ENCODE measurements at places on chromosomes 11 and 22.

DNA sequence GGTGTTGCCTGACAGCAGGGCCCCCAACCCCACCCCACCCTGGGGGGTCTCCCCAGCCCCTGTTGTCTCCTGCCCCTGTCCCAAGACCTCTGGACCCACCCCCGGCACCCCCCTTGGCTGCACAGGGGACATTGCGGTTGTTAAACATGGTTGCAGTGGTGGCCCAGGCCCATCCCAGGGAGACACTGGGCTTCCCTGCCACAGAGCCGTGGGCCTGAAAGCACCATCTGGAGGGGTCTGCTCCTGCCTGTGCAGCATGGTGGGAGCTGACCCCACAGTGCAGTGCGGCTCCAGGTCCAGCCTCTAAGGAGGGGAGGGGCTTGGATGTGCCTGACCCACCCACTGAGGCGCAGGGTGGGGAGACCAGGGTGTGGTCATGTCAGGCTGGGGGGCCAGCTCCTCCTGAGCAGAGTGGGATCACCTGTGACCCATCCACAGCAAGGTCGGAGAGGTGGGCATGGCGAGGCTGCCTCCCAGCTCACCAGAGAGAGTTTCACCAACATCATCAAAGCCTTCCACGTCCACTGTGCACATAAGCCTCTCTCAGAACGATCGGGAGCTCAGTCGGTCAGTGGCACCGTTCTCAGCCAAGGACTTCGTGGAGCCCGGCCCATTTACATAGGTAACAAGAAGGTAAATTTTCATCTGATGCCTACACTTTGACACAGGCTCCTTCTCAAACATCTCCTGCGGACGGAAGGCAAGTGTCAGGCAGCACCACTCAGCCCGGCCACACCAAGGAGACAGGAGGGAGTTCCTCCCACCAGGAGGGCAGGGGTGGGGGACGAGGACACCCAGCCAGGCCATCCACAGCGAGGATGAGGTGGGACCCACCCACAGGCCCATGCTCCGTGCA, 201.1 kb downstream of the BRD1 start:
- DNase-seq, result no peak

DNA sequence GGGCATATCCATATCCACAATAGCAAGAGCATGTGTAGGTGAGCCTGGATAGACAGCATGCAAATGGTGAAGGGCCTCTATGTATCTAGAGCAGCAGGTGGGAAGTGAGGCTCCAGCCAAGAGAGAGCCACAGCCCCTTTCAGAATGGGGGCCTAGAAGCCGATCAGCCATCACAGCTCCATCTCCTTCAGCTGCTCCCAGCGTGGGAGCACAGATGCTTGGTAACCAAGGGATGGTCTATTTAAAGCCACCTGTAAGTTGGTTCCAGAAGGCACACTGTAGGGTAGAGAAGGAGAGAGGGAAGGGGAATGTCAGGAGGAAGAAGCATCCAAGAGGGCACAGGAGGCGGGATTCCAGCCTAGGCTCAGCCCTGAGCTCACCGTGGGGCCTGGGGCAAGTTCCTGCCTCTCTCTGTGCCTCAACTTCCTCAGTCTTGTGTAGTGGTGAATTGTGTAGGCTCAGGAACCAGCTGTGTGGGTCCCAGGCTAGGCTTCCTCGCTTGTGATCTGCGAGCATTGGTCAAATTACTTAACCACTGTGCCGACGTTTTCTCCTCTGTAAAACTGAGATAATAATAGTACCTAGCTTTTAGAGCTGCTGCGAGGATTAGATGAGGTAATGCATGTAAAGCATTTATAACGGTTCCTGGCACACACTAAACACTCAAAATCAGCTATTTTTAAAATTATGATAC, 122.9 kb upstream of the NAV2 start:
- no peak for DNase-seq

DNA sequence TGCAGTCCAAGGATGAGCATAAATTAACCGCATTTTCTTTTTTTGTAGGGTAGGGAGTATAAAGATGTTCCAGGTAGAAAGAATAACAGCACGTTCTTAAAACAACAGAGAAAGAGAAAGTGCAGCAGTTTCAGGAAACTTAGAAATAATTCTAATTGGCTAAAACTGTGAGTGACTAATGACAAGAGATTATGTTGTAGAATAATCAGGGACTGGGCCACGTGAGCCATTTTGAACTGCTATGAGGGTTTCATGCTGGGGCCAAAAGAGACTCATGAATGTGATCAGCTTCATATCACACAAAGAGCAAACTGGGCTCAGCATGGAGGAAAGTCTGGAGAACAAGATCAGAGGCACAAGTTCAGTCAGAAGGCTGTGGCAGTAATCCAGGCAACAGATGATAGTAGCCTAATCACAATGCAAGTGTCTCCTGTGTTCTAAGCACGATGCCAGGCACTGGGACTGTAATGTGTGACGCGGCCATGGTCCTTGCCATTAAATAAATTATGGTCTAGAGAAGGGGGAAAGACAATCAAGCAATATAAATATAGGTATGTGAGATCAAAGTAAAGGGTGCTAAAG, 17.9 kb downstream of the CWF19L2 start:
- DNase-seq, result no peak

GRCh38 chr22:35258191-35258988, 1.1 kb downstream of the HMGXB4 start:
- DNase-seq, result no peak

GRCh38 chr22:49703505-49703904, 124.2 kb downstream of the BRD1 start:
- no peak for DNase-seq

- DNase-seq, result no peak
Measured at GRCh38 chr22:50151571-50152537, 18.7 kb upstream of the PANX2 start.

DNA sequence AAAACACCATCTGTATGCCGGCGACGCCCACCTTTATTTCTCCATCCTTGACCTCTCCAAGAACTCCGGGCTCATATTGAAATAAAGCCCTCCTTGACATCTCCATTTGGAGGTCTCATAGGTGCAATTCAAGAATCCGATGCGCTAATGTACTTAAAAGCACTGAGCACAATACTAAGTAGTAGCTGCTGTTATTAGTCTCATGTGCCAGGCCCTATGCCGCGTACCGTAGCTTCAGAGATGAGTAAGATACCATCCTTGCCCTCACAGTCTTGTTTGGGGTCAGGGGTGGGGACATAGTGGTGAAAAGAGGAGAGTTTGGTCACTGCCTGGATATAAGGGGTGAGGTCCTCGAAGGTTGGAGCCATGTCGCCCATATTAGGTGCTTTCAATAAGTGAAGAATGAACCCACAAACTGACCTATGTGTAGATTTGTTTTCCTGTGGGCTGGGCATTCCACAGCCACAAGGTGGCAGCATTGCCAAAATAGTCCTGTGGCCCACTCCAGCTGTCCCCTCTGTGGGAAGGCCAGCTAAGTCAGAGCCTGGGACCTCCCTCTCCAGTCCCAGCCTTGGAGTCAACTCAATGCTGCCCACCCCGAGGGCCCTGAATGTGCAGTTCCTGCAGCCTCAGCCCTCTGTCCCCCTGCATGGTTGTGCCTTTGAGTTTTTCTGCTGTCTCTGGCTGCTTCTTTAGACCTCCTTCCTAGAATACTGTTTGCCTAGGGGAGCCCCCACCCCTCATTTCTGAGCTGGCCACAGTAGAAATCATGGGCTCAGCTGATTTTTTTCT, 6.5 kb downstream of the DCPS start:
- DNase-seq, result peak; percentile 49

GRCh38 chr11:59417023-59417422, 9.2 kb downstream of the OR5A2 start:
- no peak for DNase-seq

GRCh38 chr11:112942966-112943643, 18.1 kb upstream of the NCAM1 start:
- no peak for DNase-seq

DNA sequence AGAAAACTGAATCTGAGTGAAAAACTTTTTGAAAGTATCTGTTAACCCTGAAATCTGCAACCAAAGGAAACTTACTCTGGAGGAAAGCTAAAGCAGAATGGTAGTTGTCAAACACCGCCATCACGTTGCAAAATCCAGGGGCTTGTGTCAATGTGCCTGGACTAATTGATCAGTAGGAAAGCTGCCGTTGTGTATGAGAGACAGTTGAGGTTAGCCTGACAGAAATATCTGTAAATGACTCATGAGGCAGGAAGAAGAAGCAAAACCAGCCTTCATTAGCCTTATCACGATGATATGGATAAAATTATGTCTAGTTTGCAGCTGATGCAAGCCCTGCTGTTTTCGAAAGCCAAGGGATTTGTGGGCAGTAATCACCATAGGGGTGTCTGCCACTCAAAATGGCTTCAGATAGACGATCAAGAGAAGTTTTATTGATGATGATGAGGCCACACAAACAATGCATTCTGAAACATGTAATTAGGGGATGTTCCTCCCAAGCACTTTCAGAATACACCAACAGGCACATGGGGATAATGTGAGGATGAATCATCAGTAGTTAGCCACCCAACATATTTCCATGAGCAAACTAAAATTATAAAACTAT, 8.9 kb downstream of the SCGB1A1 start:
- no peak for DNase-seq

GRCh38 chr11:121123496-121124069, 22.5 kb downstream of the TECTA start:
- DNase-seq, result no peak

DNA sequence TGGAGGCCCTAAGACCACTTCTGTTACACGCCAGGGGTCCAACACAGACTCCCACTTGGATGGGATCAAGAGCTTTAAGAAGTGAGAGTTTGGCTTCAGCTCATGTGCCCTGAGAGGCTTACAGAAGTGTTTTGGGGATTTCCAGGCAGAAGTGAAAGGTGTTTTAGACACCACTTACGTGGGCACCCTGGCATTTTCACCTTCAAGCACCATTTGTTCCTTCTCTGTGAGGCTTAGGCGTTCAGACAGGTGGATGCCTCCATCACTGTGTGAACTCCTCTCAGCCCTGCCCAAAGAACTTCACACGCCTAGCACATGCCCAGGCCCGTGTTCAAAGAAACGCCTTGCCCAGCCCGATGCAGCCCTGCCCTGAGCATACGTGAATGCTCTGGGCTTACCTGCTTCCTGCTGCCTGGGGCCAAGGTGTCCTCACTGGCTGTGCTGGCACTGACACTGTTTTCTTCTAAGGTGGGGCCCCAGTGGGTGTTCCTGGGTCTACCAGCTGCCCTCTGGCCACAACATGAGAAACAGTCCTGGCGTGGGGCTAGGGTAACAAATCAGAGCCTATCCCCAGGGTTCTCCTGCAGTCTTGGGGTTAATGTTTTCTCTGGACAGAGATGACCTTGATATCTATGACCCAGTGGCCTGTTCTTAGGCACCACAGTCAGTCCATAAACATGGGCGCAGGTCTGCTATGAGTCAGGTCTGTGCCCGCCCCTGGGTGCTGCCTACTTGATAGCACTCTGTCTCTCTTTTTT, 34.0 kb downstream of the AMPD3 start:
- no peak for DNase-seq

DNA sequence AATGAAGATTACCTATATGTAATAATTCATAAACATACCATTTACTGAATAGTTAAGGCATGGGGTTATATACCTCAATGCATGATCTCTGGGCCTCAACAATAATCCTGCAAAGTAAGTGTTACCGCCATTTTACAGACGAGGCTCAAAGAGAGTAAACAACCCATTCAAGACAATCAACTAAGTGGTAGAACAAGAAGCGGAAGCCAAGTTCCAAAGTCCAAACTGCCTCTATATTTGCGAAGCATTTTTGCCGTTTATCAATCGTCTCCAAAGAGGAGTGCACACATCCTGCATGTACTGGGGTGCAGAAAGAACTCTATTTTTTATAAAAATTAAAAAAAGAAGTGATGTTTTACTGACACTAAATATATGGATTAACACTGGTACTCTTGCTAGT, 27.5 kb upstream of the P4HA3 start:
- DNase-seq, result no peak

- DNase-seq, result no peak
Measured at GRCh38 chr11:43576803-43577521, 103.6 kb upstream of the HSD17B12 start.

- no peak for DNase-seq
Measured at GRCh38 chr11:114605370-114605769, 9.8 kb upstream of the NXPE4 start.

DNA sequence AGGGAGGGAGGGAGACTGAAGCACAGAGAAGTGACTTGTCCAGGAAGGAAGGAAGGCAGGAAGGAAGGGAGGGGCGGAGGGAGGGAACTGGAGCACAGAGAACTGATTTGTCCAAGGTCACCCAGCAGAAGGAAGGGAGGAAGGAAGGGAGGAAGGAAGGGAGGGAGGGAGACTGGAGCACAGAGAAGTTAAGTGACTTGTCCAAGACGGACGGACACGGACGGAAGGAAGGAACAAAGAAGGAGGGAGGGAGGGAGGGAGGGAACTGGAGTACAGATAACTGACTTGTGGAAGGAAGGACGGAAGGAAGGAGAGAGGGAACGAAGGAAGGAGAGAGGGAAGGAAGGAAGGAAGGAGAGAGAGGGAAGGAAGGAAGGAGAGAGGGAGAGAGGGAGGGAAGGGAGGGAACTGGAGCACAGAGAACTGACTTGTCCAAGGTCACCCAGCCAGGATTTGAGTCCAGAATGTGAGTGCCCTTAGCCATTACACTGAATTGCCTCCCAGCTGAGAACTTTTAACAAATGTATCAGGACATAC, 1.5 kb downstream of the SLC35F2 start:
- no peak for DNase-seq

- no peak for DNase-seq
Measured at GRCh38 chr11:119839476-119840133, 110.6 kb upstream of the NECTIN1 start.

DNA sequence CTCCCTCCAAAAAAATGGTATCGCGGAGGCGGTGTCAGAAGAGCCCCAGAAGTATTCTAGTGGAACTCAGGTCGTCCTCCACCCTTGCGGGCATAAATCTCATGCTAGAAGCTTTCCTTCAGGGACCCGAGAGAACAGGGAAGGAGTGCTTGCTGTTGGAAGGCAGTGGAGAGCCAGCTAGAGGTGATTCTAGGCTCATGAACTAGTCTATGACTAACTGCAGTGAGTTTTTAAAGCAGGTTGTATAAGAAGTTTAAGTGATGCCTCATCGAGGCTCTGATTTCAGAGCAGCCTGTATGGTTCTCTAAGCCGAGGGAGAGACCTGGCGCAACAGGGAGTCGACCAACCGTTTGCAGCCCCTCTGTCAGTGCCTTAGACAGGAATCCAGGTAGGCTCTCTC, 85.7 kb downstream of the TBC1D22A start:
- peak; percentile 35 for DNase-seq

DNA sequence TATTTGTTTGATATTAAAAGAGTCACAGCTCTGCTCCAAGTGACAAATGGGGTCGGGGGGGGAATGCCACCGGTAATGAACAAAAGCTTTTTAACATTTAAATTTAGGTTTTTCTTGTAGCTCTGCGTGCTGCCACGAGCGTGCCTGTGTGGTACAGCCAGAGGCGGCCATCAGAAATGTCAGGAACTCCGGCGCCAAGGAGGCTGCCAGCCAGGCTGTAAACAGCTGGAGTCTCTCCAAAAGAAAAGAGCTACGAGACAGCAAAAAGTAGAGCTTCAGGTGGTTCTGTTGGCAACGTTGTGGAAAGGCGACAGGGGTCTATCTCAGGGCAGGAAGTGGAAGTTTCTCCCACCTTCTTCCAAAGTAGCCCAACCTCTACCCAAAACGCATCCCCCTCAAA, 532.8 kb downstream of the OPCML start:
- DNase-seq, result no peak

Measured in H54 (cell line).